Activated CD8-positive, alpha-beta T cell treated with anti-CD3 and anti-CD28 coated beads for 36 hours (primary cell): ENCODE measurements at places on chromosomes 7 and 10. TPM values are rescaled to one million over a fixed set of nuclear protein-coding genes. Genes with fewer than 3 reads are reported as not detected.
A peak's percentile ranks its signal among the peaks of the same experiment; 100 is the strongest.

GRCh38 chr10:17058093-17058492 is 71.5 kb downstream of the CUBN start:
- no peak overlapping the region for H3K27ac ChIP-seq
- H3K4me3 ChIP-seq, result no peak overlapping the region
- peaks cover 28% of the 10 kb centered on the region for H3K4me1 ChIP-seq
- no peak for DNase-seq

DNA sequence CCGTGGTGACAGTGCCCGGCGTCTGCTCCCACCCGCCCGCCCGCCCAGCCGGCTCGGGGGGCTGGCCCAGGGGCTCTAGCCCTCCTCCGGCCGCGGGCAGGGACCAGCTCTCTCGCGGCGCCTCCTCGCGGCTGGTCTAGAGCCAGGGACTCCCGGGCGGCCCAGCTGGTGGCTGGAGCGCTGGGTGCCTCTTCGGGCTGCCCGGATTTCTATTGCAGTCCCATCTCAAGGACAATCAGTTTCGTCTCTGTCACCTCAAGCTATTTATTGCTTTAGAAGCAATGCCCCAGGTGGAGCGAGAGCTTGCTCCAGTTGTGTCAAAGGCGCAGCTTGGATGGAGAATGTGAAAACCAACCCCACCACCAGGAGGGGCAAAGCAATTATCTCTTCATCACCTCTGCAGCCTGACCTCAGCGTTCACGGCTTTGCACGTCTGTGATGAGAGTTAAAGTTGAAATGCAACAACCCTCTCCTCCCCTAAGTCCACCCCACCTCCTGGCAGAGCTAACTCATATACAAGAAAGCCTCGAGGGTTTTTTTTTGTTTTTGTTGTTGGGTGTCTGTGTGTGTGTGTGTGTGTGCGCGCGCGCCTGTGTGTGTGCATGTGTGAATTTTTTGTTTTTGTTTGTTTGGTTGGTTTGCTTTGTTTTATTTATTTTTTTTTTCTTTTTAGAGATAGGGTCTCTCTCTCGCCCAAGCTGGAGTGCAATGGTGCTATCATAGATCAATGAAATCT is at the start of gene ITGA8:
TSS of gene ITGA8 (minus strand) at position 24 of the 736 bp plus-strand sequence. CDS start 151 bp downstream, outside the sequence.
- peak; percentile 17 for DNase-seq
- no peaks in the 10 kb centered on the region for H3K4me1 ChIP-seq
- H3K27me3 ChIP-seq, result peaks cover 34% of the 10 kb centered on the region
- no peak within 1 kb of the TSS for H3K27ac ChIP-seq
- H3K36me3 ChIP-seq, result no peaks in the 10 kb centered on the region
- H3K4me3 ChIP-seq, result no peak within 1 kb of the TSS

- DNase-seq, result no peak
- H3K27ac ChIP-seq, result no peak overlapping the region
- H3K4me1 ChIP-seq, result no peaks in the 10 kb centered on the region
- no peak overlapping the region for H3K4me3 ChIP-seq
- H3K36me3 ChIP-seq, result no peaks in the 10 kb centered on the region
- no peaks in the 10 kb centered on the region for H3K27me3 ChIP-seq
These were observed 21.5 kb upstream of the TARP start for GRCh38 chr7:38294926-38295325.

The DUSP5 gene
- 50.8 TPM for total RNA-seq

The CDHR3 gene
- total RNA-seq, result 0.58 TPM

The XRCC2 gene
- 16.6 TPM for total RNA-seq

The EGR2 gene
- 45.6 TPM for total RNA-seq

GRCh38 chr10:12561307-12561706 is 212.0 kb downstream of the CAMK1D start:
- peaks cover 13% of the 10 kb centered on the region for H3K4me1 ChIP-seq
- DNase-seq, result no peak
- no peak overlapping the region for H3K27ac ChIP-seq
- H3K27me3 ChIP-seq, result no peaks in the 10 kb centered on the region

GRCh38 chr10:47335906-47336305 is 12.3 kb upstream of the RBP3 start:
- no peaks in the 10 kb centered on the region for H3K27me3 ChIP-seq
- H3K36me3 ChIP-seq, result no peaks in the 10 kb centered on the region

- H3K27me3 ChIP-seq, result no peaks in the 10 kb centered on the region
- H3K36me3 ChIP-seq, result no peaks in the 10 kb centered on the region
- H3K4me1 ChIP-seq, result no peaks in the 10 kb centered on the region
- H3K27ac ChIP-seq, result no peak overlapping the region
- no peak for DNase-seq
These were observed 40.8 kb upstream of the TSPAN33 start for GRCh38 chr7:129103561-129104324.

GRCh38 chr10:11236234-11236633 is 218.6 kb downstream of the CELF2 start:
- peak overlapping the region; percentile 20 for H3K4me3 ChIP-seq
- peaks cover 71% of the 10 kb centered on the region for H3K36me3 ChIP-seq
- peaks cover 95% of the 10 kb centered on the region for H3K4me1 ChIP-seq
- no peaks in the 10 kb centered on the region for H3K27me3 ChIP-seq
- peak overlapping the region; percentile 92 for H3K27ac ChIP-seq

GRCh38 chr10:101663097-101663496 is 31.9 kb downstream of the FBXW4 start:
- DNase-seq, result no peak
- H3K27me3 ChIP-seq, result no peaks in the 10 kb centered on the region
- H3K4me3 ChIP-seq, result no peak overlapping the region
- H3K27ac ChIP-seq, result no peak overlapping the region

The MRPS17 gene
- 28.2 TPM for total RNA-seq

The STEAP4 gene
- not detected for total RNA-seq

- no peak overlapping the region for H3K4me3 ChIP-seq
- H3K27ac ChIP-seq, result no peak overlapping the region
- DNase-seq, result no peak
These were observed 170.3 kb downstream of the NRP1 start for GRCh38 chr10:33164060-33164709.

- H3K4me1 ChIP-seq, result no peaks in the 10 kb centered on the region
- H3K4me3 ChIP-seq, result no peak overlapping the region
- H3K27me3 ChIP-seq, result no peaks in the 10 kb centered on the region
These were observed 162.2 kb downstream of the TFEC start for GRCh38 chr7:115868369-115868768.

GRCh38 chr10:125708971-125709503 is 10.5 kb upstream of the EDRF1 start:
- H3K27me3 ChIP-seq, result no peaks in the 10 kb centered on the region
- H3K36me3 ChIP-seq, result no peaks in the 10 kb centered on the region
- no peak overlapping the region for H3K4me3 ChIP-seq
- no peak overlapping the region for H3K27ac ChIP-seq

- H3K27ac ChIP-seq, result peak overlapping the region; percentile 47
- H3K4me1 ChIP-seq, result peaks cover 25% of the 10 kb centered on the region
- peak; percentile 62 for DNase-seq
- no peaks in the 10 kb centered on the region for H3K27me3 ChIP-seq
These were observed 60.4 kb upstream of the KCNIP2 start for GRCh38 chr10:101903827-101904550.

DNA sequence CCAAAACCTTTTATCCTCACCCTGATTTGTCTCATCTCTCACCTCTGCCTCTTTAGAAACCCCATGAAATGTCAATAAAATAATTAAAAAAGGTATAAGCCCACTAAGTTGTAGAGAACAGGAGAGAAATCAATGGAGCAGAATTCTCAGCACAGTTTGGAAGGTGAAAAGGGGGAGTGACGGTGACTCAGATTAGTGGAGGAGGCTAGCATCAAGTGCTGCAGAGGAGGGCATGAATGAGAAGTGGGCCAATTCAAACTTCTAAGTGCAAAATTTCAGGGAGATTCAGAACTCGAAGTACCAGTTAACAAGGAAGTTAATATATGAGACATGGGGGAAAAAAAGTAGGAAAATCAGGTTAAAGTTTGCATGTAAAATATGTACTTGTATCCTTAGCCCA is 34.9 kb upstream of the ETV1 start:
- H3K36me3 ChIP-seq, result no peaks in the 10 kb centered on the region
- no peak for DNase-seq
- H3K27ac ChIP-seq, result no peak overlapping the region
- H3K27me3 ChIP-seq, result no peaks in the 10 kb centered on the region
- H3K4me1 ChIP-seq, result no peaks in the 10 kb centered on the region

GRCh38 chr10:13399236-13399635 is 51.1 kb upstream of the SEPHS1 start:
- no peak overlapping the region for H3K27ac ChIP-seq
- H3K36me3 ChIP-seq, result no peaks in the 10 kb centered on the region
- H3K4me3 ChIP-seq, result no peak overlapping the region
- H3K4me1 ChIP-seq, result no peaks in the 10 kb centered on the region

The CHAT gene
- not detected for total RNA-seq

The CCL24 gene
- total RNA-seq, result not detected

- H3K4me1 ChIP-seq, result peaks cover 3% of the 10 kb centered on the region
- H3K27me3 ChIP-seq, result no peaks in the 10 kb centered on the region
- no peak overlapping the region for H3K27ac ChIP-seq
- DNase-seq, result no peak
- H3K4me3 ChIP-seq, result no peak overlapping the region
- H3K36me3 ChIP-seq, result no peaks in the 10 kb centered on the region
These were observed 35.5 kb downstream of the SEMA3C start for GRCh38 chr7:80883154-80884025.

The LRRC18 gene
- total RNA-seq, result not detected

GRCh38 chr7:28168393-28169158 is 12.0 kb downstream of the JAZF1 start:
- H3K27me3 ChIP-seq, result no peaks in the 10 kb centered on the region
- H3K36me3 ChIP-seq, result no peaks in the 10 kb centered on the region
- H3K4me3 ChIP-seq, result no peak overlapping the region
- H3K4me1 ChIP-seq, result peaks cover 16% of the 10 kb centered on the region
- no peak overlapping the region for H3K27ac ChIP-seq

The CACNB2 gene
- total RNA-seq, result not detected

GRCh38 chr7:88230646-88231045 is 10.8 kb upstream of the SRI start:
- H3K36me3 ChIP-seq, result no peaks in the 10 kb centered on the region
- peaks cover 16% of the 10 kb centered on the region for H3K27me3 ChIP-seq
- H3K4me1 ChIP-seq, result no peaks in the 10 kb centered on the region
- no peak for DNase-seq
- H3K4me3 ChIP-seq, result no peak overlapping the region

The SORCS1 gene
- total RNA-seq, result not detected

The CDNF gene
- 1.5 TPM for total RNA-seq

The FOXI2 gene
- total RNA-seq, result not detected

- no peaks in the 10 kb centered on the region for H3K27me3 ChIP-seq
- H3K27ac ChIP-seq, result peak overlapping the region; percentile 59
These were observed 21.2 kb upstream of the RAMP3 start for GRCh38 chr7:45136106-45137060.

The CDH23 gene
- 2.4 TPM for total RNA-seq

GRCh38 chr10:90417029-90417428 is 440.8 kb downstream of the HTR7 start:
- no peaks in the 10 kb centered on the region for H3K27me3 ChIP-seq
- no peak overlapping the region for H3K4me3 ChIP-seq
- H3K27ac ChIP-seq, result no peak overlapping the region
- no peak for DNase-seq

DNA sequence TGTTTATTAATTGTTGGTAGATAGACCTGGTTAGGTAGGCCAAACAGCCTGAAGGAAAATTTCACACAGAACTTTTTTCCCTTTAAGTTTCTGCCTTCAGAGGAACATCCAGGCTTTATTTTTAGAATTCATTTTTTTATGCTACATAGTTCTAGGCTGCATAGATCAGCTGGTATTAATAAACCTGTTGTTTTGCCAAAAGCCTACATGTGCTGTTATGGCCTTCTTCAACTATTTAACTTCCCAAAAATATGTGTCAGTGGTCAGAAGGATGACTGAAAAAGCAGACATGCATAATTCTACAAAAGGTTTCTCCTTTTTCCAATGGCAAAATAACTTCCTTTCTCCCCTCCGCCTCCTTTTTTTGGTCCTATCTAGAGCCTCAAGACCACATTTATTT is 303.0 kb upstream of the DKK1 start:
- H3K27me3 ChIP-seq, result no peaks in the 10 kb centered on the region
- no peak overlapping the region for H3K27ac ChIP-seq
- H3K4me1 ChIP-seq, result no peaks in the 10 kb centered on the region
- DNase-seq, result no peak
- no peak overlapping the region for H3K4me3 ChIP-seq

DNA sequence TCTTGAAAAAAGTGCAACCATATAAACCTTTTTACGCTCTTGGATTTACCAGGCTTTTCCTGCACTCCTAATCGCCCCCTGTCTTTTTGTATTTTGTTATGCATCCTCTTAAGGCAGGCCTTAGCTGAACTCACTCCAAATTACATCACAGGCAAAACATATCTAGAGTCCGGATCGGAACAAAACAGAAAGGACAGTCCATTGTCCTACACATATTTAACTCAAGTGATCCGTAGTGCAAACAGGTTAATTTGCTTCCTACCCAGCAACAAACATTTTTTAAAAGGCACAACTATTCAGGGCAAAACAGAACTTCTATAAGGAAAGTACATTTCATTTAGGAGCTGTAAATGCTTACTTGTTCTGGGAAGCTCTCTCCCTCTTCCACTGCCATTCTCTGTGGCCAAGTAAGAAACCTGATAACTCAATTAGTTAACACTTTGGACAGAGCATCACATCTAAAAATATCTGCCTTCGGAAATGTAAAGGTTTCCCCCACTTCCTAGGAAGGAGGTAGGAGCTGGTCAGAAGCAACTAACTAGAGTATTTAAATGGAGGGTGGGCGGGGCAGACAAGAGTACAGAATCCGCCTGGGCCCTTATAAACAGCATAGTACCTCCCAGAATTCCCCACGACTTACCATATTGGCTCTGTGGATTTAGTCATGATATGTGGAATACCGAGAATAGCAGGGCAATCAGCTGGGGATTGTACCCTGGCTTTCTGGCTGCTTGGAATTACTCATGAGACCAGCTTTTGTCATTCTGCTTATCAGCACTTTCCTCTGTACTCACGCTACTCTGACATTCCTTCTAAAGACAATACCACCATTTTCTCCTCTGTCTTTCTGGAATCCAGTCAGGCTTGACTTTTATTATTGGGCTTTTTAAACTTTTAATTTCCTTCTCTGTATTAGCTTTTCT is 89.5 kb downstream of the ANK3 start:
- no peak overlapping the region for H3K4me3 ChIP-seq
- H3K27ac ChIP-seq, result no peak overlapping the region
- H3K4me1 ChIP-seq, result no peaks in the 10 kb centered on the region
- H3K27me3 ChIP-seq, result peaks cover 5% of the 10 kb centered on the region
- no peak for DNase-seq

The ZNF503 gene
- 0.25 TPM for total RNA-seq

DNA sequence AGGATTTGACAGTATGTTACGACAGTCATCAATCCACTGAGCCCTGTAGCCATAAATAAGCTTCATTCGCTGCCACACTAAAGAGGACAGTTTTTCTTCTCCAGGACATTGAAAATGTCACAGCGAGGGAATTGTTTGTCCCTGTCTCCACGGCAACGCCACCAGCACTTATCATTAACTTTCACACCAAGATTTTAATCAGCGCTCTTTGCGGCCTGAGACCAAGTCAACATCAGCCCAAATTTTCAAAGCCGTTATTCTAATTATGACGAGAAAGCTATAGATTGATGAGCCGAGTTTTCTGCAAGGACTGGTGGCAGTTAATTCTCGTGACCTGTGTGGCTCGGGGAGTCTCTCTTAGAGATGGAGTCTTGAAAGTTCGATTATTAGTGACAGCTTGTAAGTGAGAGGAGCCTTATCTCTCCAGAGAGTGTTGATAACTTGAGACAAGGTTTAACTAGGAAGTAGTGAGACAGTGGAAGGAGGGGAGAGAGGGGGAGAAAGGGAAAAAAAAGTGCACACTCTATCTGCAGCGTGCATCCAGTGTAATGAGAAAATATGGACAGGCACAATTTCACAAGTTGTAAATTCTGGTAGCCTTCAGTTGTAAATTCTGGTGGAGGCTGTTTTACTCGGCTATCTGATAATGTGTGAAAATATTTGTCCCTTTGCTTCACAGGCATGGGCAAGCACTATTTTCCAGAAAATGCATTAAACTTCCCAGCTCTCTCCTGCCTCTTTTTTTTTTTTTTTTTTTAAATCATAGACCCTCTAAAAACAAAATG is 473.3 kb downstream of the LRMDA start:
- no peak overlapping the region for H3K4me3 ChIP-seq
- no peak overlapping the region for H3K27ac ChIP-seq

The POLR2J3 gene
- 40.5 TPM for total RNA-seq

The GBX1 gene
- not detected for total RNA-seq
